Glomerular endothelial cell (primary cell): ENCODE measurements at places on chromosomes 2 and 18. TPM values are rescaled to one million over a fixed set of nuclear protein-coding genes. Genes with fewer than 3 reads are reported as not detected.

Gene SALL3
- total RNA-seq = 0.10 and 0.41 TPM in 2 replicates

Gene SCN3A
- 0.35 and 0.63 TPM in 2 replicates for total RNA-seq

Gene ATG16L1
- total RNA-seq = 18.2 and 21.9 TPM in 2 replicates

Gene TMEM247
- not detected in 2 replicates for total RNA-seq

Gene CCDC142
- 12.5 and 19.3 TPM in 2 replicates for total RNA-seq

Gene C2orf72
- total RNA-seq = 0.29 and 1.5 TPM in 2 replicates

Gene ST6GAL2
- 17.4 and 39.5 TPM in 2 replicates for total RNA-seq

Gene EMILIN1
- total RNA-seq = 3.5 and 7.3 TPM in 2 replicates

Gene FAM117B
- 3.1 and 3.4 TPM in 2 replicates for total RNA-seq

Gene LRATD1
- total RNA-seq = 9.7 and 17.1 TPM in 2 replicates

Gene MAP3K20
- 11.6 and 15.6 TPM in 2 replicates for total RNA-seq

Gene TTC21B
- 17.0 and 28.3 TPM in 2 replicates for total RNA-seq

Gene NXPH2
- not detected in 2 replicates for total RNA-seq

Gene CNTNAP5
- total RNA-seq = not detected in 2 replicates

Gene AKAIN1
- total RNA-seq = not detected in 2 replicates

Gene APLF
- total RNA-seq = 2.4 and 3.3 TPM in 2 replicates

Gene AGXT
- not detected in 2 replicates for total RNA-seq

Gene ALPP
- not detected in 2 replicates for total RNA-seq

Gene NPHP1
- 2.7 and 5.2 TPM in 2 replicates for total RNA-seq

Gene NFATC1
- 6.0 and 16.1 TPM in 2 replicates for total RNA-seq

Gene SPC25
- total RNA-seq = 1.6 and 6.4 TPM in 2 replicates

Gene SERPINB3
- not detected in 2 replicates for total RNA-seq

Gene KCNF1
- 1.3 and 2.3 TPM in 2 replicates for total RNA-seq

Gene ALK
- not detected in 2 replicates for total RNA-seq

Gene LRRC30
- total RNA-seq = not detected in 2 replicates

Gene RTP5
- not detected in 2 replicates for total RNA-seq

Gene TBR1
- not detected in 2 replicates for total RNA-seq

Gene ACMSD
- not detected in 2 replicates for total RNA-seq

Gene MOCOS
- total RNA-seq = 1.3 and 1.8 TPM in 2 replicates

Gene KLHL41
- 0.18 and 0.87 TPM in 2 replicates for total RNA-seq

Gene PROM2
- total RNA-seq = 0.99 and 4.8 TPM in 2 replicates

Gene SH3BP4
- total RNA-seq = 62.5 and 70.5 TPM in 2 replicates

Gene HK2
- 9.4 and 12.0 TPM in 2 replicates for total RNA-seq

Gene FOXI3
- not detected in 2 replicates for total RNA-seq

Gene LOXHD1
- not detected in 2 replicates for total RNA-seq

Gene PPP1R7
- 62.9 and 74.1 TPM in 2 replicates for total RNA-seq

Gene SETBP1
- 0.44 and 1.5 TPM in 2 replicates for total RNA-seq

Gene TWIST2
- total RNA-seq = 4.8 and 7.2 TPM in 2 replicates
